ENCODE measurements at places on chromosomes 6 and 20. TPM values are rescaled to one million over a fixed set of nuclear protein-coding genes. Genes with fewer than 3 reads are reported as not detected.

DNA sequence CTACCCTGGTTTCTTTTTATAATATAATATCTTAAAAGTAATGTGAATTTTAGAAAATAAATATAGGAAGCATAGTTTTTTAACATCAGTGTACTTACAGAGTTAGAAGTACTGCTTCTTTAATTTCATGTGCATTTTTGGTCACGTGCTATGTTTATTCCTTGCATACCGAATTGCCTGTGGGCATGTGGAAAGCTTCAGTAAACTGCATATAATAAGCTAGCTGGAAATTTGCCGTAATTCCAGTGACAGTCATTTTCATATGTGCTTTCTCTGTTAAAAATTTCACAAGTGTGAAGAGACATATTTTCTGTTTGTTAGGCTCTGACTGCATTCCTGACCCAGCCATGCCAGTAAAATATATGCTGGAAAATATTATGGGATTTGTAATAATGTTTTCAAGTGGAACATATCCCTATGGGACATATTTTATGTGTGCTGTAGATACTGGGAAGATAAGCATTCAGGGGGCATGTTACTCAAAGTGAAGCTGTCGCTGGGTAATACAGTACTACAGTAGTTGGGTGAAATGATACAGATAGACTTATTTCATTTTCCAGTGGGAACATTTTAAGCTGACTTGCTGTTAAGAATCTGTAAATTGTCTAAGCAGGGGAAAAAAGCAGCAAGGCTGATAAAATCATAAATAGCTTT, 616.7 kb downstream of the FRK start:
- no peaks in the 10 kb centered on the region for H3K36me3 ChIP-seq
- H3K4me1 ChIP-seq, result no peaks in the 10 kb centered on the region
- 0 out of 2 replicates have a peak, but pooled peaks cover 2% of the 10 kb centered on the region for H3K27me3 ChIP-seq
- H3K4me3 ChIP-seq, result no peak overlapping the region
- no peak overlapping the region for H3K27ac ChIP-seq

The RIOK1 gene
- 23.8 TPM for total RNA-seq

- H3K4me1 ChIP-seq, result no peaks in the 10 kb centered on the region
- no peaks in the 10 kb centered on the region for H3K27me3 ChIP-seq
Measured at GRCh38 chr6:136059308-136059707, 190.8 kb downstream of the MTFR2 start.

The NFYA gene
- total RNA-seq, result 14.9 TPM

DNA sequence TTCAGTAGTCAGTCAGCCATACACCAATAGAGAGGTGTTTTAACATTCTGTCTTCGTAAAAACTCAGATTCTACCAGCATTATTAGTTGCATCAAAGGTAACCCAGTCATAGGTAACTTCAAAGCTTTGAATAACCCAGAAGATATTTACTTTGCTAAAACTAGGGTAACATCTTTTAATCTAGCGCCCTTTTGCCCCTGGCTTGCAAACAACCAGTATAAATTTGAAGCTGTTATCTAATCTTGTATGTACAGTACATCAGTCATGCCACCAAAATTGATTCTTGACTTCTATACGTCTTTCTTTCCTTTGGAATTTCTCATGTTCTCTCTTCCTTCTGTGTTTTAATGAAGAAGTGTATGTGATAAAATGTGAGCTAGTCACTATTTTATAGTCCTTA, 109.3 kb downstream of the LIN28B start:
- H3K27ac ChIP-seq, result no peak overlapping the region
- no peak for DNase-seq
- no peak overlapping the region for H3K4me3 ChIP-seq
- H3K27me3 ChIP-seq, result no peaks in the 10 kb centered on the region

DNA sequence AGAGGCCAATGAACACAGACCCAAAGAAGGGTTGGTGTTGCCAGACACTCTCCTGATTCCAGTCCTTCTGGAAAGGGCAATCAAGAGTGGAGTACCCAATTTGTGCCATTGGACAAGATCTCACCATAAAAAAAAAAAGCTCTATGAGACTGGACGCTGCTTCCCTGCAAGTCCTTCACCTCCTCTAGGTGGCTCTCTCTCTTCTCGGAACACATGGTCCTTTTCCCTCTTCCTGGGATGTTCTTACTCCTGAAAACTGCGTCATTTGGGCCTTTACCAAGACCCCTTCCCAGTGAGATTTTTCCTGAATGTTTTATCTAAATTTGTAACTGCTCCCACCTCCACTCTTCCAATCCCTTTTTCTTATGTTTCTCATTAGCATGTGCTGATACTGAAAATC, 280.8 kb downstream of the FOXA2 start:
- H3K36me3 ChIP-seq, result no peaks in the 10 kb centered on the region
- no peak for DNase-seq
- H3K27ac ChIP-seq, result no peak overlapping the region
- H3K4me1 ChIP-seq, result no peaks in the 10 kb centered on the region

- H3K36me3 ChIP-seq, result no peaks in the 10 kb centered on the region
- no peak for DNase-seq
- no peak overlapping the region for H3K27ac ChIP-seq
Measured at GRCh38 chr6:121904559-121904958, 469.1 kb downstream of the GJA1 start.

- peak overlapping the region; percentile 17 for H3K27ac ChIP-seq
- H3K4me1 ChIP-seq, result peaks cover 36% of the 10 kb centered on the region
- no peaks in the 10 kb centered on the region for H3K36me3 ChIP-seq
- no peak overlapping the region for H3K4me3 ChIP-seq
- no peaks in the 10 kb centered on the region for H3K27me3 ChIP-seq
- peak; percentile 60 for DNase-seq
Measured at GRCh38 chr6:118712969-118713368, 61.6 kb upstream of the CEP85L start.

The GRM1 gene
- total RNA-seq, result not detected

GRCh38 chr6:37531437-37532036, 31.8 kb upstream of the CCDC167 start:
- no peak overlapping the region for H3K4me3 ChIP-seq
- no peaks in the 10 kb centered on the region for H3K27me3 ChIP-seq
- no peak for DNase-seq
- no peaks in the 10 kb centered on the region for H3K36me3 ChIP-seq

DNA sequence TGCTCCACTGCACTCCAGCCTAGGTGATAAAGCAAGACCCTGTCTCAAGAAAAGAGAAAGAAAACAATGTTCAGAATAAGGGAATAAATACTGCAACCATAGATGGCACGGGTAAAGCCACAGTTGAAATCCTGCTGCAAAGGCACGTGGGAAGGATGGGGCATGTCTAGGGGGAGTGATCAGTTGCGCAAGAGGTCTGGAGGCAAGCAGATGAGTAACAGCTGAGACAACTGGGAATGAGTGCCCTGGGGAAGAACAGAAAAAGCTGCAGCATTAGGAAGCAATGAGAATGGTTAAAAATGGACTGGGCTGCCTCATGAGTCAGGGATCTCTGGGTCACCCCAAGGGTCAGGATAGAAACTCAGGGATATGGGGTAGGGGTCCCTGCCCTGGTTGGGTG, 96.3 kb downstream of the GMPR start:
- no peaks in the 10 kb centered on the region for H3K36me3 ChIP-seq
- peaks cover 56% of the 10 kb centered on the region for H3K4me1 ChIP-seq
- no peaks in the 10 kb centered on the region for H3K27me3 ChIP-seq
- no peak overlapping the region for H3K4me3 ChIP-seq
- DNase-seq, result peak; percentile 42

DNA sequence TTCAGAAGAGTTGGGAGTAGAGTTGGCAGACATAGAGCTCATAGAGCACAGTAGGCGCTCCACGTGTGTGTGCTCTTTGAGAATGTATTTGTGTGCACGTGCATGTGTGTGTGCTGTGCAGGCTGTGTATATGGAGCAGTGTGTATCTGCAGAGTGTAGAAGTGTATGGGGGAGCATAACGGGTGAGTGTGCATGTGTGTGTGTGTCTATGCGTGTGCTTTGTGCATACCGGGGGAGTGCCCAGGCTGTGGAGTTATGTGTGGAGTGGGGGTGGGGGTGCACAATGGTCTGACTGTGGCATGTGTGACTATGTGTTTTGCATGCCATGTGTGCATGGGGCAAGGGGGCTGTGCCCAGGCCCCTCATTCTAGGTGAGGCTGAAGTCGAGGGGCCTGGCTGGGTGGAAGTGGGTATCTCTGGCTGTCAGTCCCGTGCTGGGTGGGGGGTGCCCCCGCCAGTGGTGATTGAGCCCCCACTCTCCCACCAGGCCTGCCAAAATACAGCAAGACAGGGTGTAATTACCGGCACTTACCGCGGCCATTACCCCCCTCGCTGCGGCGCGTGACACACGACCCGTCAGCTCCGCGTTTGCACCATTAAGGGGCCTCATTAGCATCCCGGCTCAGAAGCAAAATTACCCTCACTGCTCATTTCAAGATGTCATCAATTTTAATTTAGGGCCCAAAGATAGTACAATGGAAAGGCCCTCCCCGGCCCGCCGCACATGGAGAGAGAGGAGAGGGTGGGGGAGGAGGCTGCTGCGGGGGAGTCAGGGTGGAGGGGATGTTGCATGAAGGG, 39.1 kb downstream of the MDFI start:
- no peak overlapping the region for H3K27ac ChIP-seq
- H3K36me3 ChIP-seq, result no peaks in the 10 kb centered on the region
- no peak overlapping the region for H3K4me3 ChIP-seq
- peaks cover 4% of the 10 kb centered on the region for H3K4me1 ChIP-seq
- DNase-seq, result no peak

The CALHM6 gene
- total RNA-seq, result not detected

- no peak overlapping the region for H3K4me3 ChIP-seq
- no peak for DNase-seq
- H3K27me3 ChIP-seq, result no peaks in the 10 kb centered on the region
- no peaks in the 10 kb centered on the region for H3K36me3 ChIP-seq
Measured at GRCh38 chr6:2369606-2370005, 124.2 kb upstream of the GMDS start.

The TDRD6 gene
- total RNA-seq, result not detected

DNA sequence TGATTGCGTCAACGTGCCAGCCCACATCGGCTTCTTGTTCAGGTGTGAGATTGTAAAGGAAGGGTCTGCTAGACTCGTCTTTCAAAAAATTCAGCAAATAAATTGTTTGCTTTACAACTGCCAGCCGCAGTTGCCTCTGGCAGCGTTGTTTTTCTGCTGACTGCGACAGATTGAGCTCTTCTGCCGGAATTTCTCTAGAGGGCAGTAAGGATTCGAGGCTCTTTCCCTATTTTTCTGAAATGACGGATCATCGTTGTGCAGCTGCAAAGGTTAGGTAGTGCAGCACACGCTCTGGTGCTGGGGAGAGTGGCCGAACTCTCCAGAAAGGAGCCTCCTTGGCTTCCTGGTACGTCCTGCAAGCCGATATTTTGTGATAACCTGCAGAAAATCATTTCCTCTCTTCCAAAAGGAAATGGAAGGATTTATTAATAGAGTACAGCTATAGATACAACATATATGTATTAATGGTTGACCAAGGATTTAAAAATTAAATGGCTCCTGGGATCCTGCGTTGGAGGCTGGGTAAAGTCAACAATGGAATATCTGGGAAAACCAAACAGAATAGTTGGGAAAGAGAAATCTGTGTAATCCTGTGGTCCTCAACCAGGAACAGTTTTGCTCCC, 121.9 kb upstream of the ZFP64 start:
- no peak overlapping the region for H3K4me3 ChIP-seq
- H3K4me1 ChIP-seq, result no peaks in the 10 kb centered on the region
- DNase-seq, result peak; percentile 25
- no peak overlapping the region for H3K27ac ChIP-seq
- no peaks in the 10 kb centered on the region for H3K27me3 ChIP-seq

DNA sequence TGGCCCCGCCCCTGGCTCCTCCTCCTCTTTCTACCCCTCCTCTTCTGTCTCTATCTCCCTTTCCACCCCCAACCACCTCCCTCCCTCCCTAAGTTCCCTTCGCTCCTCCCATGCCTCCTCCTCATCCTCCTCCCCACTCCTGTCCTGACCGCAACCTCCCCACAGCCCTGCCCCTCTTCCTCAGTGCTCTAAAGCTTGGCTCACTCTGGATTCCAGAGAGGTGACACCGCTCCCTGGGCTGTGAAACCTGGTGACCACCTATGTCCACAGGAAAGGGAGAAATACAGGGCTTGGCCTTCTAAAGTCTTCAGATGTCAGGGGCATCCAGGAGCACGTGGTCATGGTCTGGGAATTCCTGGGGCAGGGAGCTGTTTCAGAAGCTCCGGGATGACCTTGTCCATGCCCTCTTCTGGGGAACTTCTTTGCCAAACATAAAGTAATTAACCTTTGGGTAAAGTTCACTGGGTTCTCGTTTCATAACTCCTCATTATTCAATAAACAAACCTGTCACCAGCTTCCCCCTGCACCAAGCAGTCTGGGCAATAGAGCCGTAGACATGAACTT, 345 bp upstream of the CST5 start:
- no peak for DNase-seq
- peaks cover 6% of the 10 kb centered on the region for H3K4me1 ChIP-seq
- no peak overlapping the region for H3K4me3 ChIP-seq

DNA sequence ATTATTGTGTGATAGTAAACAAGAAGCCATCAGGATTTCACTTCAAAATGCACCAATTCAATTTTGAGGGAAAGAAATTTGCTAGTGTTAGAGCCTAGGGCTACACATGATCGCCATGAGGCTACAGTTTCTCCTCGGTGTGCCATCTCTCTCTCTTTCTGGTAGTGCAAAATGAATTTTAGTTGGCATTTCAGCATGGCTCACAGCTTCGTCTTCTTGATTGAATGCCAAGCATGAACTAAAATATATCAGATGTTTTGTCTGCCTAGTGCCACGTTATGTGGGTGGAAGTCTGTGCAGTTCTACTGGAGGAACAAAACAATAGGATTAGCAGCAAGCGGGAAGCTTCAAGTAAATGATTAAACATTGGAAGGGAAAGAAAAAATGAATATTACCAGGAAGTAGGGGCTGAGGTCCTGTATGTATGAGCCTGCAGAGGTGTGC, 6.8 kb upstream of the MRAP2 start:
- no peak for DNase-seq
- H3K36me3 ChIP-seq, result no peaks in the 10 kb centered on the region
- no peak overlapping the region for H3K4me3 ChIP-seq
- H3K27ac ChIP-seq, result no peak overlapping the region
- no peaks in the 10 kb centered on the region for H3K27me3 ChIP-seq

The SLC22A16 gene
- not detected for total RNA-seq

DNA sequence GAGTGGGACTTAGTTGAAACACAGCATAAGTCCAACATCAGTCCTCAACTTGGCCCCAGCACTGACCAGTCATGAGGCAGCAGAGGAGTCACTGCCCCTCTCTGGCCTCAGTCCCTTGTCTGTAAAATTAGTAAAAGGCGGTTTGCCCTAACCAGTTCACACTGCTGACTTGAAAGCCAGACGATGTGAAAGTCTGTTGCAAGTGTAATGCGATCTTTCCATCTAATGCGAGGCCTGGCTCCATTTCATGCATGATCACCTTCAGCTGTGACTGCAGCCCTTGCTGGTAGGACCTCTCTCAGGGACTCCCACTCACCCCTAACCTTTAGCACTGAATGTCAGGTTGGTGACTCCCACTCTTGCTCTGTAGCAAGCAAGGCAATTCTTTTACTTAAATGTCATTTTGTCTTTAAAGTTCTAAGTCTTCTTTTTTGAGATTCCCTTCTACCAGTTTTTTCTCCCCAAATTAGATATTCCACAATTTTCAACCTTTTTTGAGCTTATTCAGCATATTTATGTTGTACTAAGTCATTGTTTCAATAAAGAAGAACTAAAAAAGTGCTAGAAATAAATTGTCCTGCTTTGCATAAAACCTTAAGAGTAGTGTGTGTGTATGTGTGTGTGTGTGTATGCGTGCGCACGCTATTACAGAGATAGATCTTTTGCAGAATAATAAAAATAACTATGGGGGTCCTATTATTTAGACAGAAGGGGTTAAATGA, 245.5 kb downstream of the PACRG start:
- H3K27ac ChIP-seq, result no peak overlapping the region
- no peak for DNase-seq
- H3K4me1 ChIP-seq, result no peaks in the 10 kb centered on the region

GRCh38 chr6:42664718-42665117, 57.7 kb downstream of the PRPH2 start:
- DNase-seq, result no peak
- H3K4me1 ChIP-seq, result no peaks in the 10 kb centered on the region
- H3K36me3 ChIP-seq, result peaks cover 70% of the 10 kb centered on the region
- no peak overlapping the region for H3K27ac ChIP-seq
- H3K4me3 ChIP-seq, result no peak overlapping the region

The CCN5 gene
- total RNA-seq, result not detected

All from SJSA1 (cell line).